ENCODE measurements at places on chromosomes 6 and 20.

GRCh38 chr20:14489544-14489943 is 152.1 kb upstream of the FLRT3 start:
- no peaks in the 10 kb centered on the region for H3K27me3 ChIP-seq
- H3K27ac ChIP-seq: no peak overlapping the region
- H3K4me1 ChIP-seq: no peaks in the 10 kb centered on the region

- no peaks in the 10 kb centered on the region for H3K4me1 ChIP-seq
- H3K27ac ChIP-seq: no peak overlapping the region
Measured at GRCh38 chr6:21496706-21497105, 96.8 kb upstream of the SOX4 start.

GRCh38 chr6:139398658-139399057 is 24.2 kb upstream of the CITED2 start:
- no peak overlapping the region for H3K4me3 ChIP-seq
- no peaks in the 10 kb centered on the region for H3K4me1 ChIP-seq
- peaks cover 8% of the 10 kb centered on the region for H3K27me3 ChIP-seq
- no peaks in the 10 kb centered on the region for H3K36me3 ChIP-seq

GRCh38 chr6:166541366-166541765 is 45.1 kb downstream of the RAMACL start:
- H3K27me3 ChIP-seq: no peaks in the 10 kb centered on the region
- H3K4me1 ChIP-seq: peaks cover 24% of the 10 kb centered on the region
- peak overlapping the region; percentile 73 for H3K4me3 ChIP-seq
- H3K27ac ChIP-seq: peak overlapping the region; percentile 79
- peaks cover 4% of the 10 kb centered on the region for H3K36me3 ChIP-seq

GRCh38 chr6:149608381-149608982 is 40.0 kb downstream of the KATNA1 start:
- peaks cover 13% of the 10 kb centered on the region for H3K4me1 ChIP-seq
- peaks cover 23% of the 10 kb centered on the region for H3K36me3 ChIP-seq
- DNase-seq: no peak
- no peaks in the 10 kb centered on the region for H3K27me3 ChIP-seq
- peak overlapping the region; percentile 64 for H3K27ac ChIP-seq

DNA sequence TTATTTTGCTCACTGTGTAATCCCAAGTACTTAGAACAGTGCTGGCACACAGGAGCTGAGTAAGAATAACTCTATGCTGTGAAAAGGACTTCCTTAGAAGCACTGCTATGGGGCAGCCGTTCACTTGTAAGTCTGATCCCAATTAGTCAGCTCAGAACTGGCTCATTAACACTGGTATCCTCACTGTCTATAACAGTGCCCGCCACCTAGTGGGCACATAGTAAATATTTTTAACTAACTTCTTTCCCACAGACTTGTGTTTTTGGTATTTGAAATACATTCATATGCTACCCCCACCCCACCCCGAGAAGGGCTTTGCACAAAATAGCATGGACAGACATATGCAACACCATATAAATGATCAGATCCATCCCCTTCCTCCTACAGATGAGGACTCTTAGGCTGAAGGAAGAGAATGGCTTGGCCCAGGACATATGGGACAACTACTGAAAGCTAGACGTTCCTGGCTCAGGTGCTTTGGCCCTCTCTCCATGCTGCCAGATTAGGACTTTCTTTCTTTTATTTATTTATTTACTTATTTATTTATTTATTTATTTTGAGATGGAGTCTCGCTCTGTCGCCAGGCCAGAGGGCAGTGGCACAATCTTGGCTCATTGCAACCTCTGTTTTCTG is 47.1 kb downstream of the DST start:
- no peak overlapping the region for H3K27ac ChIP-seq
- no peaks in the 10 kb centered on the region for H3K27me3 ChIP-seq
- H3K4me3 ChIP-seq: no peak overlapping the region
- no peaks in the 10 kb centered on the region for H3K36me3 ChIP-seq

GRCh38 chr6:151093706-151094105 is 146.1 kb upstream of the AKAP12 start:
- H3K4me3 ChIP-seq: no peak overlapping the region
- H3K27ac ChIP-seq: no peak overlapping the region
- DNase-seq: no peak
- H3K27me3 ChIP-seq: no peaks in the 10 kb centered on the region
- H3K4me1 ChIP-seq: peaks cover 18% of the 10 kb centered on the region
- peaks cover 39% of the 10 kb centered on the region for H3K36me3 ChIP-seq

DNA sequence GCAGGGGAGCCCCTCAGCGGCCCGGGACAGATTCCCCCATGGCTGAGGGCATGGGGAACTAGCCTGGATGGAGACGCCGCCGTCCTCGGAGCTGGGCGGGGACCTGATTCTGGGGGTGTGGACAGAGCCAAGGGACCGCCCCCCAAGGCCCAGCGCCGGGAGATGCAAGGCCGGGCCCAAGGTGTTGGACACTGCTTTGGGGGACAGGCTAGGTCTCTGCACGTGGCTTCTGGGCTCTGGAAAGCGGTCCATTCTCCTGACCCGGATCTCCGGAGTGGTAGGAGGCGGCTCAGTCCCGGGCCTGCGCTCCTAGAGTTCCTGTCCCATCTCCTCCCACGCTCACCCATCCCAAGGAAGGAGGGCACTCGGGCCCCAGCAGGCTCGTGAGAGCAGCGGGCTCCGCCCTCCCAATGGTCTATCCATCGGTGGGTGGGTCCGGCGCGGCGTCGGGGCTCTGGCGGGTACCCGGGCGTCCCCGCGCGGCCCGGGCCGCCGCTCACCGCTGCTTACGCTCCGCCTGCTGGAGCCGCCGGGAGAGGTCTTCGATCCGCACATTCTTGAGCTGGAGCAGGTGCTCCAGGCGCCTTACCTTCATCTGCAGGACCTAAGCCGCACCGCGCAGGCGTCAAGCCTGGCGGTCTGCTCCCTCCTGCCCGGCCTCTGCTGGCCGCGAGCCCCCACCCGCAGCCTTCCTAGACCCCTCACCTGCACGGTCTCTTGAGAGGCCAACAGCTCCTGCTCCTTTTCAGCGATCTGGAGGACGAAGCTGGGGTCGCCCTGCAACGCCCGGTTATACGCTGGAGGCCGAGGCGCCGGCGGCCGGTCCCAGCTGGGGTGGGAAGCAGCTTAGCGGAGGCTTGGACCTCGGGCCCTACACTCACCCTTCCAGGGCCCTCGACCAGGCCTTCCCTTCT is 3.3 kb downstream of the SPEF1 start:
- peak; percentile 43 for DNase-seq
- peaks cover 32% of the 10 kb centered on the region for H3K4me1 ChIP-seq
- H3K36me3 ChIP-seq: peaks cover 2% of the 10 kb centered on the region
- H3K27me3 ChIP-seq: peaks cover 24% of the 10 kb centered on the region

GRCh38 chr6:161164182-161164625 is 109.7 kb downstream of the AGPAT4 start:
- H3K36me3 ChIP-seq: peaks cover 9% of the 10 kb centered on the region
- DNase-seq: no peak
- H3K27me3 ChIP-seq: no peaks in the 10 kb centered on the region
- no peaks in the 10 kb centered on the region for H3K4me1 ChIP-seq

- H3K4me1 ChIP-seq: peaks cover 4% of the 10 kb centered on the region
- no peak for DNase-seq
- H3K27ac ChIP-seq: no peak overlapping the region
- no peak overlapping the region for H3K4me3 ChIP-seq
- H3K36me3 ChIP-seq: no peaks in the 10 kb centered on the region
Measured at GRCh38 chr6:43310624-43311023, 2.0 kb upstream of the CRIP3 start.

DNA sequence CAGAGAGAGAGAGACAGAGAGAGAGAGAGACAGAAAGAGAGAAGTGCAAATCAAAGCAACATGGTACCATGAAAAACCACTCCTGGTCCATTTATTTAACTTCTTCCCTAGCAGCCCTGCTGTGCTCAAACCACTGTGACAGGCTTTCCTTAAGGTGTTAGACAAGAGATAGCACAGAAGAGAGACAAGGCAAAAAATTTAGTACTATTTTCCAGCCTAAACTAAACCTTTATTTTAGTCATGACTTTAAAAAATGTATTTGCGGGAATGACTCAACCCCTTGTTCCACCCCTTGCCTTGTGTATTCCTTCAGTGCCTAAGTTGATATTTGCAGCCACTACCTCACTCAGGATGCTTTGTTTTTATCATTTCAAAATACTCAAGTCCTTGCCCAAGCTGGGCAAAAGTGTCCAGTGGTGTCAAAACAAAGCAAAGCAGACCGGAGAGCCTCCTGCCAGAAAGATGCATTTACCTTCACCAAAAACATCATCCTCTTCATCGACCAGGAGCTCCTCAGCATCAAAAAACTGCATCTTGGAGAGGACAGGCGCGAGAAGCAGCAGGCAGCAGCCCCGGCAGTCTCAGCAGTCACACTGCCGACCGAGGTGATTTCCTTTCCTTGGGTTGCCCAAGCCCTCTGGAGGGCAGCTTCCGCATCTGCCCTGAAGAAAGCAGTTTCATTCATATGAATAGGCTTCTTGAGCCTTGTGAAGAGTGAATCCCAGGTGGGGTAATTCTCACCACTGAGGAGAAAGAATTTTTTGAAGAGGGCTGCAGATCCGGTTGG is at the start of gene RIPOR2:
RIPOR2 (minus strand) TSS at position 595 of the 787 bp plus-strand sequence; CDS start at position 533, 62 bp downstream.
- peak within 1 kb of the TSS; percentile 91 for H3K27ac ChIP-seq
- peak within 1 kb of the TSS; percentile 98 for H3K4me3 ChIP-seq
- H3K4me1 ChIP-seq: peaks cover 63% of the 10 kb centered on the region
- no peaks in the 10 kb centered on the region for H3K27me3 ChIP-seq
- peak; percentile 65 for DNase-seq

DNA sequence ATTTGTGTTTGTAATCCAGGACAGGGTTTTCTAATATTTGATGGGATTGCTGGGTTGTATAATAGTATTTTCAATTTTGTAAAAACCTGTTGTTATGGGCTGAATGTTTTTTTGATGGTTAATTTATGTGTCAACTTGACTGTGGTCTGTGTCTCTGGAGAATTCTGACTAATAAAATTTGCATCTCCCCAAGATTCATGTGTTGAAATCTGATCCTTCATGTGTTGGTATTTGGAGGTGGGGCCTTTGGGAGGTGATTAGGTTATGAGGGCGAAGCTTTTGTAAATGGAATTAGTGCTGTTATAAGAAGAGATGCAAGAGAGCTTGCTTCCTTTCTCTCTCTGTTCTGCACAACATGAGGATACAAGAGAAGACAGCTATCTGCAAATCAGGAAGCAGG is 48.7 kb upstream of the SAMD5 start:
- no peak overlapping the region for H3K27ac ChIP-seq
- H3K4me1 ChIP-seq: no peaks in the 10 kb centered on the region
- no peak overlapping the region for H3K4me3 ChIP-seq
- H3K27me3 ChIP-seq: peaks cover 5% of the 10 kb centered on the region
- DNase-seq: no peak

DNA sequence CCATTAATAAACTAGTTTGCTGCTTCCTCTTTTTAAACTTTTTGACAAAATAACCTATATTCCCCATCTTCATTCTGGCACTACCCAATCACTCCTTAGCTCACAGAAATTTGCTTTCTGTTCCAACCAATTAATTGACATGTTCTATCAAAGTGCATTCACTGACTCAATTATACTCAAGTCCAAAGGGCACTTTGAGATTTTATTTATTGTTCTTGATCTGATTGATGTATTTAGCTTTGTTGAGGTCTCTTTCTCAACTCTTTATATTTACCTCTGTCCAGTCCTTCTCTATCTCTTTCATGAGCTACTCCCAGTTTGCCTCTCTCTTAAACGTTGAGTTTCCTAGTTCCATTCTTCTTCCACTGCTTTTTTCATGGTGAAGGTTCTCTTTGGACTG is 104.4 kb upstream of the TENT5A start:
- DNase-seq: no peak
- no peaks in the 10 kb centered on the region for H3K27me3 ChIP-seq
- H3K27ac ChIP-seq: no peak overlapping the region
- H3K4me3 ChIP-seq: no peak overlapping the region
- H3K36me3 ChIP-seq: no peaks in the 10 kb centered on the region
- no peaks in the 10 kb centered on the region for H3K4me1 ChIP-seq

GRCh38 chr6:93964926-93965325 is 545.6 kb upstream of the EPHA7 start:
- H3K36me3 ChIP-seq: no peaks in the 10 kb centered on the region
- no peak overlapping the region for H3K4me3 ChIP-seq
- H3K4me1 ChIP-seq: no peaks in the 10 kb centered on the region
- no peak for DNase-seq

- no peaks in the 10 kb centered on the region for H3K4me1 ChIP-seq
- no peaks in the 10 kb centered on the region for H3K36me3 ChIP-seq
- peaks cover 19% of the 10 kb centered on the region for H3K27me3 ChIP-seq
- no peak overlapping the region for H3K27ac ChIP-seq
- no peak for DNase-seq
Measured at GRCh38 chr6:129432738-129433137, 277.2 kb downstream of the ARHGAP18 start.

DNA sequence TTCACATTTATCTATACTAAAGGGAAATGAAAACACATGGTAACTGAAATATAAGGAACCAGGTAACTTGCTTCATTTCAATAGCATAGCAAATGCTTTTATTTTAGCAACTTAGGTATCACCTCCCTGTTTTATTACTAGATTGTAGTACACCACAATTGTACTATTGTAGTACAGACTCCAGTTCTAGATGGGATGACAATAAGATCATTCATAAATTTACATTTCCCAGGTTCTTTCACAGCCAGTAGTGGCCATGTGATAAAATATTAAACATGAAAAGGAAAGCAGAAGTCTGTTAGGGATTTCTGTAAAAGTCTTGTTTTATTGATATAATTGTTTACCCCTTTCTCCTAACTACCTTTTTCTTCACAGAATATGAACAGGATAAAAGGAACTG is 97.2 kb downstream of the LMBRD1 start:
- H3K27ac ChIP-seq: no peak overlapping the region
- peaks cover 4% of the 10 kb centered on the region for H3K4me1 ChIP-seq
- DNase-seq: no peak
- no peaks in the 10 kb centered on the region for H3K27me3 ChIP-seq

DNA sequence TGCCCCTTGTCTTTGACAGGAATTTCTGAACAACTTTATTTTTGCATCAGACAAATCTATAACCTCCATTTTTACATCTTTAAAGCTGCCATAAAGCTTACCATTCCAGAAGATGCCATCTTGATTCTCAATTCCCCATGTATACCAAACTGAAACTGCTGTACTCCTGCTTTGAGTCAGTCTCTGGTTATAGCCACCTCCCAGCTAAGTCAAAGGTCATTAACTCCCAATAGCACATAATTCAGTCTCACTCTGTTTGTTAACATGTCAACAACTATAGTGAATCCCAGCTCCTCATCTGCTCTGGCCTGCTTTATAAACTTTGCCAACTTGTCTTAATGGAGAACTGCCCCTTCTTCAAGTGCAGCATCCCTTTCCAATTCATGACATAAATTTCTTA is 343.6 kb downstream of the FRK start:
- no peak for DNase-seq
- H3K36me3 ChIP-seq: no peaks in the 10 kb centered on the region
- H3K27ac ChIP-seq: no peak overlapping the region
- H3K4me1 ChIP-seq: no peaks in the 10 kb centered on the region
- no peak overlapping the region for H3K4me3 ChIP-seq

All from T-helper 2 cell treated with Interferon-gamma antibody and Interleukin-4, amounts not matched to agents 5 μg/mL and 100 μg/mL, for 36 hours (primary cell).